ENCODE measurements at places on chromosomes 3 and 15. TPM values are rescaled to one million over a fixed set of nuclear protein-coding genes. Genes with fewer than 3 reads are reported as not detected.

CCRL2 gene
- total RNA-seq: not detected

DNA sequence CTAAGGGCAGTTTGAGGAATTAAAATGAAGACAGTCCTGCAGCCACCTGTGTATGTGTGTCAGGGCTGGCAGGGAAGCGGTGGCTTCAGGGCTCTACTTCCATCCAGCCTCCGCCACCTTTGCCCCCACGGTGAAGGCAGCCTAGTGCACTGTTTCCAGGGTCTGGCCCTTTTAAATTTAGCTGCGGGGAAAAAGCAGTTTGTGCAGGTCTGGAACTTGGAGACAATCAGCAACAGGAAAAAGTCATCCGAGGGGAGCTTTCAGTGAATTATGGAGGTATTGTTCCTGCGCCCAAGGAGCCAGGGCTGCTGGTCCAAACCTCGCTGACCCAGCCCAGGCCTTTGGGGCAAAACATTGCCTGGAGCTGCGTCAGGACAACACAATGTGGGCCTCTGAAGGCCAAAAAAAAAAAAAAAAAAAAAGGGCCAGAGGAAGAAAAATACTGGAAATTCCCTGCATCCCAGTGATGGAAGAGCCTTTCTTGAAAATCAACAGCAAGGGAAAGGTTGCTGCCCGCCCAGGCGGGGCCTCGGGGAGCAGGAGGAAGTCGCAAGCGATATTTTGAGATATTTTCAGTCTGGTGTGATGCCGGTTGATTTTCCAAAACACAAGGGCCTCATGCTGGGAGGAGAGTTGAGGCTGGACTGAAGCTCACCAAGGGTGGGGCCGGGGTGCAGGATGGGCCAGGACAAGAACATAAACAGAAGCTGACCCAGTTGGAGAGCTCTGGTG, 25.5 kb upstream of the FGD5 start:
- no peak for DNase-seq

- no peak for DNase-seq
Observed at GRCh38 chr3:46091741-46092701, 64.7 kb upstream of the XCR1 start.

GOLGA8S gene
- total RNA-seq: 0.50 TPM

GATM gene
- total RNA-seq: 7.3 TPM

CFAP100 gene
- not detected for total RNA-seq

GRCh38 chr3:47716656-47717055, 65.0 kb downstream of the SMARCC1 start:
- DNase-seq: no peak

DNA sequence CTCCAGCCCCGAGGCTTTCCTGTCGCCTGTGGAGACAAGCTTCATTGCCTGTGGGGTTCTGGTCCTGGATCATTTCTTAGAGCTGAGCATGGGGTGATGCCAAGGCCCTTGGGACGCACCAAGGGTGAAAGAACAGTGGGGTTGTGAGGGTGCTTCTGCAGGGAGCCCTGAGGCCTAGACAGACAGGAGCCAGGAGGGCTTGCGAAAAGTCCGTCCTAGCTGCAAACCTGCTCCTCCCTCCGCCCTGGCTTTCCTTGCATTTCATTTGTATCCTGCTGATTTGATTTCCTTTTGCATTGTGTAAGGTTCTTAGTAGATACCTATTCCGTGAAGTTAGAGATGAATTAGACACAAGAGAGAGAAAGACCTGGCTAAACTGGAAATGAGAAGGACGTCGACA, 286.9 kb upstream of the C2CD4B start:
- DNase-seq: no peak

DNA sequence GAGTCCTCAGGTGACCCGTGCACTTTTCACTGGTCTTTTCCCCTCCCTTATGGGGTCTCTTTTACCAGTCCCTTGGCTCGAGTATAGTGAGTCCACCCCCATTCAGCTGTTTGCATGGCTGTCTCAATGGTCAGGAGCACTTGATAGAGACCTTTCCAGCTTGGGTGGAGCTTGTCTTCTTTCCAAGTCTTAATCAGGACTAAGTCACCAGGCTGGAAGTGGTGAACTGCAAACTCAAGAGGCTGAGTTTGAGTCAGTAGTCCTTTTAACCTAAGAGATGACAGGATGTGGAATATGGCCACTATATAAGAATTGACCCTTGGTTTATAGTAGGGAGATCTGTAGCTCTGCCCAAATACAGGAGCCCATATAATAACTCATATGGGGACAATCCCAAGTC, 279.7 kb downstream of the PYDC2 start:
- DNase-seq: no peak

DNA sequence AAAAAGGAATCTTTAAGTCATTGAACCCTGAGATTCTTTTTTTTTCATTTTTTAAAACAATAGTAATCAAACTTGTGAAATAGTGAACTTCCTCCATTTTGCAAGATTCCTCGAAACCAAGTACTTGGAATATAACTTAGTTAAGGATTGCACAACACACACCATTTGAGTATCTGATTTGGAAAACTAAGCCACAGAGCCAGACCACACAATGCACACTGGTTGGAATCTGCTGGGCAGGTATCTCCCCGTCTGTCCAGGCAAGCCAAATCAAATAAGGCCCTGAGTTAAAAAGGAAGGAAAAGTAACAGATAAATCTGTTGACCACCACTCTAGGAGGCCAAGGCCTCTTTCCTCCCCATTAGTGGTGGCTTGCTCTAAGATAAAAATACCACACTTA, 177.5 kb upstream of the ICE2 start:
- no peak for DNase-seq

DNA sequence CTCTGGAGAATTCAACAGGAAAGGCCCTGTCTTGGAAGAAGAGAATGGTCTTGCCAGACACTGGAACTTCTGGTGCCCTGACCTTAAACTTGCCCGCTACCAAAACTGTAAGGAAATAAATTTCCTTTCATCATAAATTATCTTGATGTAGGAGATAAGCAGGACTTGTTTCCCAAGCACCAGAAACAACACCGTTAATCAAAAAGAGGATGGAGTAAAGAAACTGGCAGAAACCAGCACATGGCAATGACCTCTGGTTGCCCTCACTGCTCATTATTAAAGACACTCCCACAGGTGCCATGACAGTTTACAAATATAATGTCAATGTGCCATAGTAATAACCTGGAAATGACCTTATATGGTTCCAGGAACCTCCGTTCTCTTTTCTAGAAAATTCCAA, 426.1 kb downstream of the EDEM1 start:
- no peak for DNase-seq

GRCh38 chr15:22806156-22806555, 19.7 kb downstream of the NIPA1 start:
- no peak for DNase-seq

All from mesothelial cell of epicardium (in vitro differentiated cells).